ENCODE measurements at places on chromosomes 3 and 15. TPM values are rescaled to one million over a fixed set of nuclear protein-coding genes. Genes with fewer than 3 reads are reported as not detected.

GRCh38 chr3:110485389-110485788, 586.2 kb upstream of the NECTIN3 start:
- H3K27me3 ChIP-seq = peaks cover 2% of the 10 kb centered on the region
- H3K36me3 ChIP-seq = peaks cover 11% of the 10 kb centered on the region
- no peak for DNase-seq

- no peak overlapping the region for H3K27ac ChIP-seq
- no peaks in the 10 kb centered on the region for H3K4me1 ChIP-seq
- peaks cover 7% of the 10 kb centered on the region for H3K27me3 ChIP-seq
- no peak for DNase-seq
- H3K4me3 ChIP-seq = no peak overlapping the region
These were observed 43.8 kb upstream of the SLCO2A1 start for GRCh38 chr3:134073583-134073945.

- no peak overlapping the region for H3K4me3 ChIP-seq
- no peaks in the 10 kb centered on the region for H3K4me1 ChIP-seq
- no peak overlapping the region for H3K27ac ChIP-seq
- no peak for DNase-seq
These were observed 21.5 kb downstream of the AGTR1 start for GRCh38 chr3:148718982-148719862.

DNA sequence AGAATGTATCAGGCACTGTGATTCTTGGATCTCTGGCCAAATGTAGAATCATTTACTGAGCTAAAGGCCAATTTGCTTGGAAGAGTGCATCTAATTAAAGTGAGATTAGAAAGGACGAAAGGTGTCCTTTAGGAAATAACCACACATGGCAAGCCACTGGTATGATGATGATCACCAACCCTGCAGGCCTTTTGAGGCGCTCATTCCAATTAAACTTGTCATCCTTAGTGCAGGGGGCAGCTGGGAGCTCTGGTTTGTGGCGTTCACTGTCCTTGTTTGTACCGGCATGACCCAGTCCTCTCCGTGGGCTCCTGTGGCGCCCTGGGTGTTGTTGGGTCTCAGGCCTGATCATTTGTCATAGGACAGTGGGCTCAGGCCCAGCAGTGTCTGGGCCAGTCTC, 11.0 kb downstream of the LIMD1 start:
- peaks cover 6% of the 10 kb centered on the region for H3K4me1 ChIP-seq
- no peak overlapping the region for H3K27ac ChIP-seq
- peaks cover 6% of the 10 kb centered on the region for H3K27me3 ChIP-seq
- DNase-seq = no peak
- H3K4me3 ChIP-seq = no peak overlapping the region

DNA sequence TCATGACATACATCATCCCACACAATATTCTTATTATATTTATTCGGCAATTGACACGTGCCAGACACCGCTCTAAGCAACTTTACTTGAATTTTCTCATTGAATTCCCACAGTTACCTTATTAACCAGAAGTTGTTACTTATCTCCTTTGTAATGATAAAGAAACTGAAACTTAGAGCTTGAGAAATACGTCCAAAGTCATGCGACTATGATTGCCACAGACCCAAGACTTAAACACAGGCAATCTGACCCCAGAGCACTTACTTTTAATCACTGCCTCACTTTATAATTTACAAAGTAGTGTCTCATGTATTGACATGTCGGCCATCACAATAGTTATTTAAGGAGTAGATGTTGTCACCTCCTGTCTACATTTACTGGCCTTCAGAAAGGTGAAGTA, 64.7 kb downstream of the ATP13A4 start:
- H3K4me1 ChIP-seq = no peaks in the 10 kb centered on the region
- no peak overlapping the region for H3K27ac ChIP-seq
- no peak for DNase-seq
- H3K36me3 ChIP-seq = no peaks in the 10 kb centered on the region
- peaks cover 2% of the 10 kb centered on the region for H3K27me3 ChIP-seq

- H3K4me3 ChIP-seq = no peak overlapping the region
- H3K4me1 ChIP-seq = no peaks in the 10 kb centered on the region
- peaks cover 1% of the 10 kb centered on the region for H3K27me3 ChIP-seq
- H3K27ac ChIP-seq = no peak overlapping the region
These were observed 67.6 kb upstream of the GCNT3 start for GRCh38 chr15:59543721-59544547.

DNA sequence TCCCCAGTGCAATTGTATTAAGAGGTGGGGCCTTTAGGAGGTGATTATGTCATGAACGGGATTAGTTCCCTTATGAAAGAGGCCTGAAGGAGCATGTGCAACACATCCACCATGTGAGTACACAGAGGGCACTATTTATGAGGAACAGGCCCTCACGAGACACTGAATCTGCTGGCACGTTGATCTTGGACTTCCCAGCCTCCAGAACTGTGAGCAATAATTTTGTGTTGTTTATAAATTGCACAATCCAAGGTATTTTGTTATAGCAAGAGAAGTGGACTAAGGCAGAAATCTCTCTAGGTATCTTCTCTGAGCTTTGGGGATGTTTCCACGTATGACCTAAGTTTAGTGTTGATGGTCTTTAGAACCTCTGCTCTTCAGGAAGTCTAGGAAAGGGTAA, 149.3 kb upstream of the CBLB start:
- no peaks in the 10 kb centered on the region for H3K27me3 ChIP-seq
- DNase-seq = no peak
- H3K27ac ChIP-seq = no peak overlapping the region
- no peak overlapping the region for H3K4me3 ChIP-seq
- H3K4me1 ChIP-seq = no peaks in the 10 kb centered on the region

DNA sequence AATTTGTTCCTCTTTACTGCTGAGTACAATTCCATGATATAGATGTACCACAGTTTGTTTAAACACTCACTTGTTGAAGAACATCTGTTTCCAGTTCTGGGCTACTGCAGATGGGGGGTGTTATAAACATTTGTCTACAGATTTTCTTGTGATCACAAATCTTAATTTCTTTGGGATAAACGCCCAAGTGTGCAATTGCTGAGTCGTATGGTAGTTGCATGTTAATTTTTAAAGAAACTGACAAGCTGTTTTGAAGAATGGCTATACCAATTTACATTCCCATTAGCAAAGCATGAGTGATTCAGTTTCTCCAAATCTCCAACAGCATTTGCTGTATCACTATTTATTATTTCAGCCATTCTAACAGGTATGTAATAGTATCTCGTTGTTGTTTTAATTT, 242.0 kb upstream of the MRPL3 start:
- no peak for DNase-seq
- H3K36me3 ChIP-seq = no peaks in the 10 kb centered on the region
- no peaks in the 10 kb centered on the region for H3K27me3 ChIP-seq
- no peak overlapping the region for H3K4me3 ChIP-seq
- H3K27ac ChIP-seq = no peak overlapping the region
- no peaks in the 10 kb centered on the region for H3K4me1 ChIP-seq

GRCh38 chr15:91884606-91885005, 31.1 kb downstream of the SLCO3A1 start:
- H3K4me1 ChIP-seq = peaks cover 67% of the 10 kb centered on the region
- no peak overlapping the region for H3K4me3 ChIP-seq
- DNase-seq = no peak

DNA sequence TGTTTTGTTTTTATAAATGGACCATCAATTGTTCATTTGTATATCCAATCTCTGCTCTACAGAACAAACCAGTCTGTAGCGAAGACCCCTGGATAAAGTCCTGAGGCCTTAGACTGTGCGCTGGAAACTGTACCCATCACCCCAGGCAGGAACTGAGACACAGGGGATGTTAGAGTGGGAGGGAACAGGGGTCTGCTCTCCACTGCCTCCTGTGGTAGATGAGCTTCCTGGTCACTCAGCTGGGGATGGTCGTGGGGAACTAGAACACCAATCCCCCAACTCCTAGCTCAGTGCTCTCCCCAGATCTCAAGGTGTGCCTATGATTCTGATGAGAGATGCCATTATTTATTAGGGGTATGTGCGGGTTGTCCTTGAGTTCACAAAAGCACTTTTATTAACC, 340.2 kb upstream of the IGF1R start:
- H3K27me3 ChIP-seq = peaks cover 2% of the 10 kb centered on the region
- no peak overlapping the region for H3K27ac ChIP-seq
- H3K4me3 ChIP-seq = no peak overlapping the region
- H3K36me3 ChIP-seq = no peaks in the 10 kb centered on the region

DNA sequence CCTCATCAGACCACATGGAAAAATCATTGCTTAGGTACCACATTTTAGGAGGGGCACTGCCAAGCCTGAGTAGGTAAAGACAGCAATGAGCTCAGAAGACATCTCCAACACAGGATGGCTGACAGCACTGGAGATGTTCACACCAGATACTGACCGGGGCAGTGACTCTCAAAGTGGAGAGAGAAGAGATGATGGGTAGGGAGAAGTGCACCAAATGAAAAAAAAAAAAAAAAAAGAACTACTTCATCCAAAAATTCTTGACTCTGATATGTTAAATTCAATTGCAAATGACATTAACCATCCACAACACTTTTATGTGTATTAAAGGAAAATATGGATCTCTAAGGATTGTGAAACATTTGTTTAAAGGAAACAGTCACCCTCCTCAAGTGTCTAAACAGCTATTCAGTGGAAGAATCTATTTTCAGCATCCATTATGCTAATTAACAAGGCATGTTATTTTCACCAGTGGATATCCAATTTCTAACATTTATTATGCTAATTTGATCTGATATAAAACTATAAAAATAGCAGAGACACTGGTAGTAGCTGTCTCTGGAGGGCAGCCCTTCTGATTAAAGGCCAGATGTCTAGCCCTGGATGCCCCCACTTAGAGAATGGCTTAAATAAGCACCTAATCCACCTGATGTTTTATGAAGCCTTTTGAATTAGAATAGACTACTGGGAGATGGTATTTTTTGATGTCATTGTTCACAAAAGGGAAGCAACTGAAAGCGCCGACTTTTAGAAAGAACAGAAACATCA, 48.2 kb upstream of the VGLL4 start:
- H3K4me1 ChIP-seq = no peaks in the 10 kb centered on the region
- H3K27me3 ChIP-seq = peaks cover 3% of the 10 kb centered on the region
- no peaks in the 10 kb centered on the region for H3K36me3 ChIP-seq
- H3K4me3 ChIP-seq = no peak overlapping the region
- DNase-seq = no peak

GRCh38 chr15:59401824-59402569, 29.3 kb upstream of the MYO1E start:
- H3K4me1 ChIP-seq = no peaks in the 10 kb centered on the region
- H3K27ac ChIP-seq = no peak overlapping the region
- peaks cover 3% of the 10 kb centered on the region for H3K36me3 ChIP-seq
- DNase-seq = no peak
- no peak overlapping the region for H3K4me3 ChIP-seq
- peaks cover 7% of the 10 kb centered on the region for H3K27me3 ChIP-seq

GRCh38 chr3:102105193-102105592, 255.9 kb downstream of the NFKBIZ start:
- H3K27ac ChIP-seq = no peak overlapping the region
- H3K27me3 ChIP-seq = peaks cover 1% of the 10 kb centered on the region
- no peak for DNase-seq
- no peaks in the 10 kb centered on the region for H3K4me1 ChIP-seq
- H3K36me3 ChIP-seq = peaks cover 6% of the 10 kb centered on the region

Gene NAA80
- 13.3 TPM for total RNA-seq

Gene NOX5
- total RNA-seq = not detected

Gene PLIN1
- not detected for total RNA-seq

Gene USP50
- not detected for total RNA-seq

Gene GPR149
- total RNA-seq = 0.25 TPM

Gene TM6SF1
- not detected for total RNA-seq

Gene SCAANT1
- total RNA-seq = not detected
